ENCODE measurements at places on chromosomes 6 and 20. TPM values are rescaled to one million over a fixed set of nuclear protein-coding genes. Genes with fewer than 3 reads are reported as not detected.

Gene CCDC170
- total RNA-seq = 0.77 TPM

Gene SYNDIG1
- total RNA-seq = 0.17 TPM

Gene SLC2A10
- total RNA-seq = 42.1 TPM

Gene LTA
- total RNA-seq = not detected

Gene ISM1
- total RNA-seq = 0.26 TPM

Gene FOXS1
- total RNA-seq = not detected

Gene YTHDF1
- 12.8 TPM for total RNA-seq

Gene CALHM6
- total RNA-seq = 0.33 TPM

Gene ZSCAN9
- total RNA-seq = 11.6 TPM

Gene BHLHE23
- not detected for total RNA-seq

Gene PSMB1
- total RNA-seq = 227 TPM

Gene CLDN20
- total RNA-seq = not detected

Gene GNAS-AS1
- 0.33 TPM for total RNA-seq

Gene CASS4
- total RNA-seq = 14.9 TPM

Gene NELFCD
- 46.2 TPM for total RNA-seq

Gene TREML2
- total RNA-seq = not detected

Gene C20orf141
- total RNA-seq = not detected

Gene RIN2
- total RNA-seq = 61.4 TPM

Gene RCAN2
- 5.6 TPM for total RNA-seq

Gene RAET1G
- 3.3 TPM for total RNA-seq

Gene TMEM244
- total RNA-seq = not detected

Gene ZKSCAN3
- 6.9 TPM for total RNA-seq

Gene VGLL2
- total RNA-seq = not detected

Gene PHACTR1
- 0.26 TPM for total RNA-seq

Gene SLC16A10
- not detected for total RNA-seq

Gene EYS
- not detected for total RNA-seq

Gene SLC35D3
- total RNA-seq = not detected

Gene TAPBP
- 38.8 TPM for total RNA-seq

Gene EPB41L1
- 10.3 TPM for total RNA-seq

Gene PANK2
- 50.8 TPM for total RNA-seq

Gene LY6G6C
- total RNA-seq = not detected

Gene SMIM29
- 26.5 TPM for total RNA-seq

Gene FAXC
- total RNA-seq = 0.51 TPM

Gene ADGRB3
- 0.77 TPM for total RNA-seq

Gene NRSN1
- total RNA-seq = not detected

Gene MYCT1
- under 0.01 TPM for total RNA-seq

Gene AKAP7
- total RNA-seq = 7.7 TPM

Gene CST1
- total RNA-seq = 3.6 TPM

Gene PPIL6
- total RNA-seq = 8.5 TPM

Gene CGA
- not detected for total RNA-seq

Gene NQO2
- 18.7 TPM for total RNA-seq

Gene GPRC6A
- not detected for total RNA-seq

Gene ECT2L
- total RNA-seq = 0.17 TPM

Gene SH3BGRL2
- 3.3 TPM for total RNA-seq
